ENCODE measurements at places on chromosomes 1 and 21. TPM values are rescaled to one million over a fixed set of nuclear protein-coding genes. Genes with fewer than 3 reads are reported as not detected.

GRCh38 chr1:242886137-242886536 is 361.6 kb upstream of the PLD5 start:
- DNase-seq = no peak

DNA sequence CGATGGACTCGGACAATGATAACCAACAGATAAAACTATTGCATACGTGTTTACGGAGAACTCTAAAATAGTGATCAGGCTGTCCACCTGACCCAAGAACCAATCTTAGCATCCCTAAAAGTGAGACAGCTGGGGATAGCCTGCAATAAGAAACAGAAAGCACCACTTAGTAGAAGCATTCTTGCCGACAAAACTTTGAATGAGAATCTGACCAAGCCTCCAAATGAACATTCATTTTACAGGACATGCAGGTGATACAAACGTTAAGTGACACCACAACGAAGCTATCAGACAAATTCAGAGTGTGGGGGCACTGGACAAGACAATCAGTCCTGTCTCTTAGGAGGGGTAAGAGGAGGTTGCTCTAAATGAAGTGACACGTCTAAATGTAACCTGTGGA is 1.2 kb downstream of the PSMG1 start:
- no peak for DNase-seq

DNA sequence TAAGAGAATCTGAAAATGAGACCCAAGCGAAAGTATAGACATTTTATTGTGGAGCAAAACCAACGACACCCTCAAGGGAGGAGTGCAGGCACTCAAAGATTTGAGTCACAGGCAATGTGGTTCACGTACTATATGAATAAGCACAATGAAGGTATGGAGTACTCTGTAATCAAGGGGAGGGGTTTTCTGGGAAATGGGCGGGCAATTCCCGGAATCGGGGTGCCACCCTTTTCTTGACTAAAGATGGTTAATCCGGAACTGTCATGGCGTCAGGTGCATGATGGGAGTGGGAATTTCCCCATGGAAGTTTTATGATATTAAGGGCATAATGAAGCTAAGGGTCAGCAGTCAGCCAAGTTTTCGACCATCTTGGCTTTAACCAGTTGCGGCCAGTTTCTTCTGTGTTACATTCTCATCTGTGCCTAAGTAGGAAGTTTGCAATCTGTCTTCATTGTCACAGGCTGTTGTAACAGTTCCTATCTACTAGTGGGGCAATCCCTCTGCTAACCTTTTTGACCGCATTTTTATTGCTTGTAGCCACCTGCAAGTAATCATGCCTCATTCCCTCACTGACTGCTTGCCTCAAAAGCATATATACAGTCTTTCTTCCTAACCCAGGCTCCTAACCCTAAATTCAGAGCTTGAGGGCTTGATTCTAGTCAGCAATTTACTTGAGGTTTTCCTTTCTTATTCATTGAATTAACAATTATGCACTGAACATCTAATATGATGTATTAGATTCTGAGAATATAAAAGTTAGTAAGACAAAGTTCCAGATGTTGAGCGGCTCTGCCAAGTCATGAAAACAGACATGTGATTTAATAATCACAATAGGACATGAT is 775 bp upstream of the AIM2 start:
- DNase-seq = no peak

- no peak for DNase-seq
Observed at GRCh38 chr1:237303929-237304328, 261.9 kb downstream of the RYR2 start.

DNA sequence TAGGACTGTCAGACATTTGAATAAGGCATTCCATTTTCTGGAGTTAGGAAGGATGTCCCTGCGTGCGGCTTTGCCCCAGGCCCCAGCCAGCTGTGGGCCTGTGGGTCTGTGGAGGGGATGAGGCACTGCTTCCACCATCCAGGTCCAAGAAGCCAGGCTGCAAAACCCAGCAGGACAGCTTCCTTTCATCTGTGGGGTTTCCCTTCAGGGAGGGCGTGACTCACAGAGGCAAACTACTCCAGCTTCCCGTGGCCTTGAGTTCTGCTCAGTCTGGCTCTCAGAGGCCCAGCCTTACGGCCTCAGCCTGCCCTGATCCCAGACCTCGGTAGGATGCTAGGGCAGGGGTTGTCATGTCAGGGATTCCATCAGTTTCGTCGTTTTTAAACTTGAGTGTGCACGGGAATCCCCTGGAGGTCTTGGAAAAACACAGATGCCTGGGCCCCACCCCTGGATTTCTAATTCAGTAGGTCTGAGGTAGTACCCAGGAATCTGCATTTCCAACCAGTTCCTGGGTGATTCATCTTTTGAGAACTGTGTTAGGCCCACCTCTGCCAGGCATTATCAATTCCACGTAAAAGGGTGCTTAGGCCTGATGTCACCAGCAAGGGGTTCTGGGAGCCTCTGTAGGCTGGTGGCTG is 32.3 kb upstream of the TENT5C start:
- DNase-seq = no peak

The KCND3 gene
- total RNA-seq = 0.03 TPM

The CD34 gene
- 7.9 TPM for total RNA-seq

The DCST2 gene
- total RNA-seq = not detected

The FCMR gene
- total RNA-seq = not detected

The PRAMEF4 gene
- not detected for total RNA-seq
